Cardiac fibroblast (primary cell): ENCODE measurements at places on chromosomes 7 and 10.

DNA sequence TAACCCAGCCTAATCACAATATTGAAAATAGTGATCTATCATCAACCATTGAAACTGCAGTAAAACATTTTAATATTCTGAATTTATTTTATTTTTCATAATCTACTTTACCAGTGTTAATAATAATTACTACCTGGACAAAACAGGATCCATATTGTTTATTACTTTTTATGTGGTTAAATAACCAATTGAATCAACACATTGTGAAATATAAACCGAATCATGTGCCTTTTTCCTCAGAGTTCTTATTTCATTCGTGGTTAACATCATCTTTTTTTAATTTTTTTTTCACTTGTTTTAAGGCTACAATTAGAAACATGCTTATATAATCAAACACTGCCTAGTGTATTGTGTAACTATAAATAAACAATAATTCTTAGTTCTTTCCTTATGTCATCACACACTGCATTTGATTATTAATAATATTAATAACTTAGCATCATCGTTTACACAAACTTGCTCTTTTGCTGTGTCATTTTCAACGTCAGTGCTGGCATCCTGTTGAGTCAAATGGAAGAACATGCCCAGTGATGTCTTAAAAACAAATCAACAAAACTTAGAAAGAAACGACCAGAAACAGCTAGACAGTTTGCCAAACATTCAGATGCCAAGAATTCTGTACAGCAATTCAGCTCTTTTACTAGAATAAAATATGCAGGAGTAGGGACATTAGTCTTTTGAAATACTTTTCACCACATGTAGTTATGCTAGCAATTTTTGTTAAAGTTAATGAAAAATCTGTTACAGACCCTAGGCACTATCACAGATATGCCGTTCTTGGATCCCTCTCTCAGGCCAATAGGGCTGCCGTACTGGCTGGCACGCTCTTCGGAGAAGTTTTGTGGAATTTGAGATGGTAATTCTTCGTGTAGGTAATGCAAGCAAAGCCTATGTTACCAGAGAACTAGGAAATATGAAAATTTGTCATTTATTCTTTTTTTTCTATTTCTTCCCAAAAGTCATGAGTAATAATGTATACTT, 330.4 kb upstream of the SEMA3A start:
- DNase-seq, result peak; percentile 90

GRCh38 chr7:24406053-24406788, 122.2 kb downstream of the NPY start:
- DNase-seq, result no peak

DNA sequence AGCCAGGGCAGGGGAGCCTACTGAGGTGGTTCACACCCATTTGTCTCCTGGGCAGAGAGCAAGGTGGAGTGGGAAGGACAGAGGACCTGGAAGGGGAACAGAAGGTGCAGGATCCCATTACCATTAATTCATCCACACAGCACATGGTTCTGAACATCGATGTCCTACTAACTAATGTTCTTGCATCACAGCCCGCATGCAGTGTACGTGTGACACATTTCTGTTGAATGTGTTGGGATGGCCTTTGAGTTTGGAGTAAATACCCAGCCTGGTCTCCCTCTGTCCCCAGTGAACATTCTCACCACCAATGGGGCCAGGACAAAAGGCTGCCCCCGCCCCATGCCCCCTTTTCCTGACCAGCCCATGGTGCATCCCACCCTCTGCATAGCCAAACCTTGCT, 46.3 kb downstream of the FAM241B start:
- DNase-seq, result no peak

DNA sequence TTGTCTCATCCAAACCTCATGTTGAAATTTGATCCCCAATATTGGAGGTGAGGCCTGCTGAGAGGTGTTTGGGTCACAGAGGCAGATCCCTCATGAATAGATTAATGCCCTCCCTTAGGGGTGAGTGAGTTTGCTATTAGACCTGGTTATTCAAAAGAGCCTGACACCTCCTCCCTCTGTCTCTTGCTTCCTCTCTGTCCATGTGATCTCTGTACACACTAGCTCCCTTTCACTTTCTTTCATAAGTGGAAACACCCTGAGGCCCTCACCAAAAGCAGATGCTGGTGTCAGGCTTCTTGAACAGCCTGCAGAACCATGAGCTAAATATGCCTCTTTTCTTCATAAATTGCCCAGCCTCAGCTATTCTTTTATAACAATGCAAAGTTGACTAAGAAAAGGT, 447.1 kb downstream of the MDFIC start:
- no peak for DNase-seq

GRCh38 chr10:73865459-73866442, 8.6 kb downstream of the CAMK2G start:
- no peak for DNase-seq

- DNase-seq, result no peak
These were observed 20.4 kb downstream of the PPA1 start for GRCh38 chr10:70212879-70213278.

DNA sequence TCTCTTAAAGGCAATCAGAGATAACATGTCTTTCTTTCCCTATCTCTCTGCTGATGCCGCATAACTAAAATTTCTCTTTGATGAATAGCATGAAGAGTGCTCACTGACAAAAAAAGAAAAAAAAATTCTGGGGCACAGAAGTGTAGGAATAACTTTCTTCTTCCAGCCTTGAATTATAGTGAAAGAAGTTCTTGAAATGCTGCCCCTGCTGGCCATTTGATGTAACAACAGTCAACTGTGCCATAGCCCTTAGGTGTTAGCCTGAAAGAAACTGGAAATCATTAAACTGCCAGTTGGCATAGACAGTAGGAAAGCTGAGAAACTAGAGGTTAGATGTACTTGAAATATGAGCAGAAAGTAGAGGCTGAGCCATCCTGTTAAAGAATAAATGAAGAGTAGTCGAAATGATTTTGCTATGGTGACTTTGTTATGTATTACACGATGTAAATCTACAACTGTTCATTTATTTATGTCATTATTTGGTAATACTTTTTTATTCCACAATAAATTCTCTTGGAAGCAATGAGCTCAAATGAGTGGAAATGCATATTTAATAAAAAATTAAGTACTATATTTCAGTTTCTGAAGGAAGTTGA, 48.3 kb upstream of the FAM171A1 start:
- peak; percentile 64 for DNase-seq

DNA sequence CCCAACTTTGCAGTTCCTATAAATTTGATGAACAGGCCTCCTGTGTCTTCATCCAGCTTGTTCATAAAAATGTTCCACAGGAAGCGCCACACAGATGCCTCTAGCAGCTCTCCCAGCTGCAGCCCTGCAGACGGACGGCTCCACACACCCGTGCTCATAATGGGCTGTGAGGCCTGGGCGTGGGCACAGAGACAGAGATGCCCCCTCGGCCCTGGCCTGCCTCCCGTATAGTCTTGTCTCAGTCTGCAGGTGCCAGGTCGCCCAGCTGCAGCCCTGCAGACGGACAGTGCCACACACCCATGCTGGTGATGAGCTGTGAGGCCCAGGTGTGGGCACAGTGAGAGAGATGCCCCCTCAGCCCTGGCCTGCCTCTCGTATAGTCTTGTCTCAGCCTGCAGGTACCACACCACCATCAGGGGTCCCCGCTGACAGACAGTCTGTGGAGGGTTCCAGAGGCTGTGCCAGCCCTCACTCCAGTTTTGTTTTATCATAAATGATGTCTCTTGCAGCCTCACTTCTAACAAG, 189.9 kb downstream of the TCERG1L start:
- no peak for DNase-seq

DNA sequence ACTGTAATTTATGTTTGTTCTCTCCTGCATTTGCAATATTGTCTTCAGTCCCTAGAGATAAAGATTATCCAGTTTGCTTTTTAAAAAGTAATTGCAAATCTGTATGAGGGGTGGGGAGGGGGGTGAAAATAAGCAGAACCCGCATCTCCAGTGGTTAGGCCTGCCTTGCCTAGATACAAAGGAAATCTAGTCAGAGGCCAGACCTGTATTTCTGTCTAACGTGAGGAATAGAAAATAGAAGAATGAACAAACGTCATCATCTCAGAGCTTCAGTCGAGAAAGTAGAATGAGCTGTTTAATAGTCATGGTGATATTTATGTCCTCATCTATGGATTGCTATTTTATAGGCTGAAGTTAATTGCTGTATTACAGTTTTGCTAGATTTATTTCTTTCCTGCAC, 284.2 kb downstream of the BICC1 start:
- peak; percentile 45 for DNase-seq

GRCh38 chr10:791639-792038, 102.2 kb upstream of the DIP2C start:
- no peak for DNase-seq

GRCh38 chr7:148849393-148850098, 34.5 kb downstream of the EZH2 start:
- DNase-seq, result no peak
